ENCODE measurements at places on chromosomes 12 and 14.

DNA sequence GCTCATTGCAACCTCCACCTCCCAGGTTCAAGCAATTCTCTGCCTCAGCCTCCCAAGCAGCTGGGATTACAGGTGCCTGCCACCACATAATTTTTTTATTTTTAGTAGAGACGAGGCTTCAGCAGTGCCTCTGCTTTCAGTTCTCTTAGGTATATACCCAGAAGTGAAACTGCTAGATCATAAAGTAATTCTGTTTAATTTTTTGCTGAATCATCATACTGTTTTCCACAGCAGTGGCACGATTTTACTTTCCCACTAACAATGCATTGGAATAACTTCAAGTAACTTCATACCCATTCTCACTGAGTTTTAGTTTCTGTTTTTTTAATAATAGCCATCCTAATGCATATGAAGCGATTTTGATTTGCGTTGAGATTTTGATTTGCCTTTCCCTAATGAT lies 148.0 kb upstream of the G2E3 start:
- no peak for DNase-seq

DNA sequence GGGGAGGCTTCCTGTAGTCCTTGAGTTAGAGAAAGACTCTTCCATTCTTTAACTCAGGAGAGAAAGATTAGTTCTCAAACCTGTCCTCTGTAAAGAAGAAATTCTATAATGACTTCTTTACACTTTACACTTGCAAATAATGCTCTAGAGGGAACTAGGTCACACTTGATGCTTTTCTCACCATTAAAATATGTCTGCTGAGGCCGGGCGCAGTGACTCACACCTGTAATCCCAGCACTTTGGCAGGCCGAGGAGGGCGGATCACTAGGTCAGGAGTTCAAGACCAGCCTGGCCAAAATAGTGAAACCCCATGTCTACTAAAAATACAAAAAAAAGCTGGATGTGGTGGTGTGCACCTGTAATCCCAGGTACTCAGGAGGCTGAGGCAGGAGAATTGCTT lies 6.3 kb downstream of the NTN4 start:
- no peak for DNase-seq

DNA sequence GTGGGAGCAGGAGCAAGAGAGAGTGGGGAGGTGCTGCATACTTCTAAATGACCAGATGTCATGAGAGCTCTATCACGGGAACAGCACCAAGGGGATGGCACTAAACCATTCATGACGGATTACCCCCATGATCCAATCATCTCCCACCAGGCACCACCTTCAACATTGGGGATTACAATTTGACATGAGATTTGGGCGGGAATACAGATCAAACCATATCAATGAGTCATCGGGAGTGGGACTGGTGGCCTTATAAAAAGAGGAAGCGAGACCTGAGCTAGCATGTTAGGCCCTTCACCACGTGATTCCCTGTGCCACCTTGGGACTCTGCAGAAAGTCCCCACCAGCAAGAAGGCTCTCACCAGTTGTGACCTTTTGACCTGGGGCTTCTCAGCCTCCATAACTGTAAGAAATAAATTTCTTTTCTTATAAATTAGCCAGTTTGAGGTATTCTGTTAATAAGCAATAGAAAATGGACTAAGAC lies 28.7 kb downstream of the COX8C start:
- DNase-seq = no peak

GRCh38 chr14:61281186-61281947 lies at the start of gene TMEM30B:
Gene TMEM30B, minus strand, starts transcription at chr14:61281338. Its CDS starts 191 bp downstream, at chr14:61281147.
- DNase-seq = no peak

DNA sequence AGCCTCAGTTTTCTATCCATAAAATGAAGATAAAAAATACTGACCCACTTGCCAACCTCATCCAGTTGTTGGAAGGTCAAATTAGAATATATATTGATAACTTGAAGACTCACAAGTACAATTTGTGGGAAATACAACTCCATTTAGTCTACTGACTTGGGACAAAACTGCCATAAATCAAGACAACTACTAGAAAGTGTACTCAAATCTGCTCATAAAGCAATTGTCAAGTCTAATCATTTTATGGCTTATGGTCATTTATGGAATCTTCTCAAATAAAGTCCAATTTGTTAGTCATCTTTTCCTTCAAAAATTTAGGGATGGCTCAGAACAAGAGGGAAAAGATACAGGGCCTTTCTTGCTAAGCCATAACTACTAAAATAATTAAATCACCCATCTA lies 7.0 kb downstream of the BTG1 start:
- no peak for DNase-seq

DNA sequence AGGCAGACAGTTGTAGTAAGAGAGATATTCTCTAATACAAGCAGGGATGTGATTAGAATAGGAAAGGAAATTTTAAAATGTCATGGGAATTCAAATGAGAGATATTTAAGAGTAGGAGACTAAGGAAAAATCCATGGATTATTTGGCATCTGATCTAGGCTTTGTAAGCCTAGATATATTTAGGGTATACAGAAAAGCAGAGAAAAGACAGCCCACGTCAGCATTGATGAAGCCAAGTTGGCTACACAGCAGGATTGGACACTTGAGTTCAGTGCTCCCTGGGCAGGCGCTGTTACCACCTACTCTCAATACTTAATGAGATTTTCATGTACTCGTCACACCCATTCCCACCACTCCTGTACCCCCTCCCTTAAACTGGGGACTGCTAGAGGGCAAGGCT lies 1.7 kb upstream of the KCNJ8 start:
- no peak for DNase-seq

DNA sequence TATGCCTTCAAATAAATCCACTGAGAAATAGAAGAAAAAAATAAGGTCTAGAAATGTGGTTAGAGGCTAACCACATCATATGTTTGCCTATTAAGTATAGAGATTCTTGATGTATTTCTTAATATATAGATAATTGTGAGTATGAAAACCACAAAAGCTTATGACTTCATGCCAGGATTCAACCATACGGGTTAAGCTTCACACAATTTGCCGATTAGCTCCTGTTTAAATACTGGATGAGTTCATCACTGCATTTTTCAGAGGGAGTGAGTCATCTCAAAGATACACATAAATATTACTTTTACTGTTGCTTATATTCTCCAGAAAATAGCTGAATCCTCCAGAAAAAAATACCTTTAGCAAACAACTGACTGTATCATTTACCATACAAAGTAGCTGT lies 79.6 kb downstream of the RPL10L start:
- DNase-seq = no peak

DNA sequence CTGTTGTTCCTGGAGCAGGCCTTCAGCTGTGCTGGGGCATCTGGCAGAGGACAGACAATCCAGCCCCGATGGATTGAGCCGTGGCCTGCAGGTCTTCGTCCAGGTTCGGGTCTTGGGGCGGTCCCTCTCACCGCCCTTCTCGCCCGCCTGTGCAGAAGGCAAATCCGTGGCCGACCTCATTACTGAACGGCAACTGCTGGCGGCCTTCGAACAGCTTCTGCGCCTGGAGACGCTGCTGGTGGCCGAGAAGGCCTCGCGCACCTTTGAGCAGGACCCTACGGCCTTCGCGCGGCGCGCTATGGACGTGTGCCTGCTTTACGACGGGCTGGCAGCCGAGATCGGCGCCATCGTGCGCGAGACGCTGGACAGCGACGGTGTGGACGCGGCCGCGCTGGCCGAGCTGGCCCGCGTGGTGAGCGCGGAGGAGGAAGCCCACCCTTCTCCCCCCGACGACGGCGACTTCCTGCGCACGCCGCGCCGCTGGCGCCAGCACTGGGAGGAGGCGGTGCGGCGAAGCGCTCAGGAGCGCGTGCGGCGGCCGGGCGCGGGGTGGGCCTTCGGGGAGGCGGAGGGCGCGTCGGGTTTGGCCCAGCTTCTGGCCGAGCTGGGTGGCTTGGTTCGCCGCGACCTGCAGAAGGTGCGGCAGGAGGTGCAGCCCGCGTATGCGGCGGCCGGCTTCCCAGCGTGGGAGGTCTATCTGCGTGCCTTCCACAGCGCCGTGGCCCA lies 7.6 kb downstream of the EXOC3L4 start:
- DNase-seq = peak; percentile 68

All from right kidney (tissue), 9 donors.